ENCODE measurements at places on chromosomes 2 and 18. TPM values are rescaled to one million over a fixed set of nuclear protein-coding genes. Genes with fewer than 3 reads are reported as not detected.

Gene WDFY1
- polyA plus RNA-seq = 10.2 TPM

Gene TUBA3E
- 0.04 TPM for polyA plus RNA-seq

Gene LHCGR
- 0.04 TPM for polyA plus RNA-seq

Gene PRSS56
- polyA plus RNA-seq = 3.2 TPM

Gene COL3A1
- 11.2 TPM for polyA plus RNA-seq

Gene UGT1A9
- not detected for polyA plus RNA-seq

Gene DOK6
- polyA plus RNA-seq = 0.05 TPM

Gene TXNDC2
- not detected for polyA plus RNA-seq

Gene SPATA3
- not detected for polyA plus RNA-seq

Gene MOB1A
- polyA plus RNA-seq = 71.2 TPM

Gene KCNG3
- polyA plus RNA-seq = not detected

Gene B3GNT7
- polyA plus RNA-seq = 0.26 TPM

Gene NYAP2
- 0.96 TPM for polyA plus RNA-seq

Gene PCARE
- polyA plus RNA-seq = 0.48 TPM

Gene STPG4
- polyA plus RNA-seq = not detected

Gene GKN1
- polyA plus RNA-seq = not detected

Gene GPR39
- polyA plus RNA-seq = not detected

Gene AFF3
- polyA plus RNA-seq = 0.10 TPM

Gene TMEM200C
- polyA plus RNA-seq = not detected

Gene TRPM8
- not detected for polyA plus RNA-seq

Gene KCNJ3
- polyA plus RNA-seq = not detected

Gene ARID5A
- polyA plus RNA-seq = 18.2 TPM

Gene MGAT5
- 1.1 TPM for polyA plus RNA-seq

Data from psoas muscle (tissue), 8 donors.